ENCODE measurements at places on chromosomes 3 and 15.

GRCh38 chr3:146468671-146469149 is 651 bp downstream of the PLSCR2 start:
- DNase-seq, result peak; percentile 7

GRCh38 chr3:17964108-17964507 is 221.7 kb upstream of the TBC1D5 start:
- no peak for DNase-seq

DNA sequence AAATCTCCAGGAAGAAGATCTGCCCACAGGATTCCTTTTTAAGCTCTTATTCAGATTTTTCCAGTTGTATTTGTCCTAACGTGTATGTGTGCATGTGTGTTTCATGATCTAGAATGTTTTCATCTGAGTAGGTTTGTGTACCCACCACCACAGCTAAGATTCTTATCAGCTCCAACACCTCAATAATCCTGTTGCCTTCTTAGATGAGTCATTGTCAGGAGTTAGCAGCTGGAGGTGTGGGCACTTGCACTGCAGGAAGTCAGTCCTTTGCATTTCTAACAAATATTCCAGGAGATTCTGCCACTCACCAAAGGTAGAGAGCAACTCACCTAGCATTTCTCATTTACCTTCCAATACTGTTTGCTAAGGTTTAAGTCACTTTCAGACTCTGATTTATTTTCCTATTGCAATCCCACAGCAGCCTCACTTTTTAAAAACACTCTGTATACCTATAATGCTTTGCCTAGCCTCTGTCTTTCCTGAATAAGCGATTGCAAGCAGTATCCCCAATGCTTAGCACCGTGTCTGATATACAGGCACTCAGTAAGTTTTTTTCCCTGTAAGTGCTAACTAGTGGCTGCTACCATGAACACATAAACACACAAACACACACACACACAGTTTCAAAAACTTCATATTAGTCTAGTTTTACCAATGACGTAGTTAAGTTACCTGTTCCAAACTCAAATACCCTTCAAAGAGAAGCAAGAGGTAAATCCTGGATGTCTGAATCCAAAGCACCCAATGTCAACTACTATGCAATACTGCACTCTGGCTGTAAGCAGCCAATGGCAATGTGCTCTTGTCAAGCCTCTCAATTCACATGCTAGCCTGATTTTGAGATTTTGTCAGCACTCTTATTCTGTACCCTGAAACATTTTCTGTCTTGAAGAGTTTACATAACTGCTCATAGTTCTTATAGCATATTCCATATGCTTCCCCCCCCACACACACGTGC is 713.5 kb upstream of the LMCD1 start:
- no peak for DNase-seq

DNA sequence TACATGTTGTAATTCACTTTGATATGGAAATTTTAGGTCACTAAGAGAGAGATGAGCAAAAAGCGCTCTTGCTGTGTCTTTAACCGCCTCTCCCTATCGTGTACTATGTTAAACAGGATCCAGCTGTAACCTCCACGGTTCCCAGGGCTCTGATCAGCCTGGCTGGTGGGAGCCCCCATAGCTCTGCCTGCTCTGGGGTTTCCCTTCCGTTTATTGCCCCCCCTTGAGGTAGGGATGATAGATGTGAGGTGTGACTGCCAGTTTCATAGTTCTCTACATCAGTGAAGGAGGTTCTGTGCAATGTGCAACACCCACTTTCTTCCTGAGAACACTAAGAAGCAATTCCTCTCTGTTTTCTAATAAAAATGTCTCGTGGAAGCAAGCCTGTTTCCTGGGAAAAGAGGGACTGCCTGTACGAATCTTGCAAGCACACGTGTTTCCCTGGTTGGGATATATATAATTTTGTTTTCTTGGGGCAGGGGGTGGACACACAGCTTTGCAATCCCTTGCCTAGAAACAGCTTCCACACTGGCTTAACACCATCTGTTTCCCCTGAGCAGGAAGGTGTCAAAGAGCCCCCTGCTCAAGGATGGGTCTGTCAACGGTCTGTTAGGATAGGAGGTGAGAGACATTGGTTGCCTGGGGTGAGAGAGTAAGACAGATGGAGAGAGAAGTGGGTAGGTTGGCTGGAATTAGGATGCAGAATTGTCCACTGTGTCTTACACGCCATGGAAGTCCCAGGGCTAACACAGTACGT is 23.8 kb downstream of the CORO2B start:
- no peak for DNase-seq

- no peak for DNase-seq
Observed at GRCh38 chr3:120435621-120436020, 15.2 kb downstream of the FSTL1 start.

- DNase-seq, result no peak
Observed at GRCh38 chr3:171286580-171287249, 173.5 kb downstream of the TNIK start.

DNA sequence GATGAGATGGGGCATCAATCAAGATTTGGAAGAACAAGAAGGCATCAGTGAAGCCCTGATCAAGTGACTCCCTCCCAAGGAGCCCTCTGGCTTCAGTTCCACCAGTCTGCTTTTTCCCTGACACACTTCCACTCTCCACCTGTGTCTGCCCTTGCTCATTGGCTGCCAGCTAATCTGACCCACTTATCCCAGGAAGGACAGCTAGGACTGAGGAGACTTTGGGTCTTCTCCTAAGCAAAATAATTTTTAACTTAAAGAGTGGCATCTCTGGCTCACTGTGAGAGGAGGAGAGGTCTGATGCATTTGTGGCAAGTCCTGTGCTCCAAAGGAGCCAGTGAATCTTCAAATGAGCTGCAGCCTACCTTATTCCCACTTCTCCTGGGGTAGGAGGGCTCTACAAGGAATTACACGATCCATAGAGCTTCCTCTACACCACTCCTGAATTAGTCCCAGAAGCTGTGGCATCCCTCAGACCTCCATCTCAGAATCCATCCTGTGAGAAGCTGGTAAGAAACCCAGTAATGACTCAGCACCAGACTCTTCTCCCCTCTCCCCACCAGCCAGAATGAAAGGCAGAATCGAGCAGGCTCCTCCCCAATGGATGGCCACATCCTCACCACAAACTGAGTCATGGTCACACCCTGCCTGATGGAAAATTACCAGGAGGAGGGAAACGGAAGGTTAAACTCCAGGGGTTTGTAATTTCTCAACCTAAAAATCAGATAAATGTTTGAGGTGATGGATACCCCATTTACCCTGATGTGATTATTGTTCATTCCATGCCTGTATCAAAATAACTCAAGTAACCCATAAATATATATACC is 6.3 kb upstream of the PKM start:
- DNase-seq, result no peak

- no peak for DNase-seq
Observed at GRCh38 chr3:178304758-178305467, 231.3 kb upstream of the KCNMB2 start.

GRCh38 chr15:61232266-61232665 is 3.2 kb upstream of the RORA start:
- DNase-seq, result no peak

- no peak for DNase-seq
Observed at GRCh38 chr15:33066584-33066983, 127.9 kb downstream of the FMN1 start.

- no peak for DNase-seq
Observed at GRCh38 chr3:29577250-29577649, 296.4 kb downstream of the RBMS3 start.

DNA sequence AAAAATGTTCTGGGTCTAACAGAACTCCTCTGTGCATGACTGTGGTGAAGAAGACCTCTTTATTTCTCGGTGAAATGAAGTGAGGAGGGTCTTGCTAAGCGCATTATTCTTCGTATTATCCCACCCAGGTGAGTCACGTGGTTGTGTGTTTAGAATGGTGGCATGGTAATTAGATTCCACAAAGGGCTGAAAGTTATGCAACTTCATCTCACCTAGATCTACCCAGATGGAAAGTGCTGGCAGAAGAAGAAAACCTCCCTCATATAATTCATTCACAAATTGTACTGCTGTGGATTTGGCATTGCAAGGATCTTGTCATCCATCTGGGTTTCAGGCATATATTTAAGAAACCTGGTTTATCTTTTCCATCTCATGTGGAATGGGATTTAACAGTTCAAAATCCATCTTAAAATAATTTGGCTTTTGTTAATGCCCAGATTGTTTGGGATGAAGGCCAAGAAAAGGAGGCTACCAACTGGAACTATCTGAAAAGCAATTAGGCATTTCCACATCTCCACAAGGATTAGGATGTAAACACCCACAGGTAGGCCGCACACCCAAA is 175.3 kb downstream of the PLCL2 start:
- no peak for DNase-seq

- no peak for DNase-seq
Observed at GRCh38 chr3:60323651-60324050, 927.6 kb downstream of the FHIT start.

DNA sequence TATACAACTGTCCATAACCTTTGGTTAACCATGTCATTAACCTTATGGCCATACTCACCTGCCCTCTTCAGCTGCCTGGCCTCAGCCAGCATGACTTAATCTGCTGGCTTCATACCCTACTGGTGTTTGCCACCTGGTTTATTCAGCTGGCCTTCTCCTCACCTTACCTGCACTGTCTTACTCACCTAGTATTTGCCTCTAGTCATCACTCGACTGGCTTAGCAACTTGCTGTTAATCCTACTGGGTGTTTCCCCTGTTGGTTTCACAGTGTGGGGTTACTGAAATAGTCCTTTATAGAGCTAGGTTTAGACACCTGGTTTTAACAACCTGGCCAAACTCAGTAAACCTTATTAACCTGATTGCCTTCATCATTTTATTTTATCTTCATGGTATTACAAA is 96.4 kb downstream of the IL12A start:
- no peak for DNase-seq

DNA sequence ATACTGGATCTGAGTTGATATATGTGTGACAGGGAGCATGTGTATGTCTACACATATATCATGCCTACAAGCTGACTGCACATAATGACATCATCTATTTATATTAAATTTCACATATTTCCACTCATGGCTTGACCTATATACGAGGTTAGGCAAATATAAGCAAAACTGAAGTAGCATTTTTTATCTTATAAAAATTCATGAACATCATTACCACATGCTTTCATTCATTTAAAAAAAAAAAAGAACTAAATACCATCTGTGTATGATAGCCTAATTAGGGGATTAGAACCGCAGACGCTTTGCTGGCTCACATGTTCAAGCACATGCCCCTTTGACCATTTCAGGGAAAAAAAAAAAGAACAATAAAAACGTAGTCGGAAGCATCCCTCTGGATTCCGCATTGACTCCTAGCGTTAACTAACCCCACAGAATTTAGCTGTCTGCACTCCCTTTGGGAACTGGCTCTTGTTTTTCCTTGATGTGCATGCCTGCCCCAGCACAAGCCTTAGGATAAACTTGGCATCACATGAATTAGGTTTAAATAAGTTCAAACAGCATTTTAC is 888.4 kb downstream of the ROBO1 start:
- no peak for DNase-seq

DNA sequence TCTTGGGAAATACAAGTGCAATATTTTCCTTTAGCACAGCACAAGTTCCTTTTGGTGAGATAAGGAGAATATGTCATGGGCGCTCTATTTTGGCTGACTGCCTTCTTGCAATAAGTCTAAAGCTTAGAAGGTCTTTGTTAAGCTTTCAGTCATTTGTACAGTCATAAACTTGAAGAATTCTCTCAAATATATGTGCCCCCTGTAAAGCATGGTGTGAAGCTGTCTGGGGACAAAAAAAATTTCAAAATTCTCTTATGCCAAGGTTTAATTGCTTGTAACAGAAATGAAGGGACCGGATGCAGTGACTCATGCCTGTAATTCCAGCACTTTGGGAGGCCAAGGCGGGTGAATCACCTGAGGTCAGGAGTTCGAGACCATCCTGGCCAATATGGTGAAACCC is 21.7 kb upstream of the ARID3B start:
- DNase-seq, result no peak

DNA sequence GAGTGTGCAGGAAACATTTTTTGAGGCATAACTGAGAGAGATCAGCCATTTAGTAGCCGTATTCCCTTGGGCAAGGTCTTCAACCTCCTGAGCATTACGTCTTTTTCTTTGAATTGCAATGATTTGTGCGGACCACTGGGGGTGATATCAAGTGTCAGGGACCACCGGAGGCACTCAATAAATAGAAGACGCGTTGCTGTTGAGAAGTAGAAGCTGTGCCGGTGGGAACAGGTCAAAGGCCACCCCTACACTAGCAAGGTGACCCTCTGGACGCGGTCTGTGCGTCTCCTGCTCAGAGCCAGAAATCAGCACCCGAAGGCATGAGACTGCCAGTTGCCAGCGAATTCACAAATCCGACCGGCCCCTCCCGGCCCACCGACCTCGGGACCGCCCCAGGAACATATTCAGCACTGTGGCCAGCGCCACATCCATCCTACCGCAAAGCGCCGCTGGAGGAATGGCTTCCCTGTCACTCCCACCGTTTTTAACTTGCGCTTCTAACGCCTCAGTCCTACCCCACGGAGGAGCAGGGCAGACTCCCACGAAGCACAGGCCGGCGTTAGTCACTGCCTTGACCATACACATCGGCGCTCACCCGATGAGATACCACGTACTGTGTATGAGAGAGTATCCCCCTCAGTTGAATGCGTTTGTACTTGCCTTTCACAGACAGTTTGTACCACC is 1.4 kb upstream of the GHSR start:
- DNase-seq, result peak; percentile 34

DNA sequence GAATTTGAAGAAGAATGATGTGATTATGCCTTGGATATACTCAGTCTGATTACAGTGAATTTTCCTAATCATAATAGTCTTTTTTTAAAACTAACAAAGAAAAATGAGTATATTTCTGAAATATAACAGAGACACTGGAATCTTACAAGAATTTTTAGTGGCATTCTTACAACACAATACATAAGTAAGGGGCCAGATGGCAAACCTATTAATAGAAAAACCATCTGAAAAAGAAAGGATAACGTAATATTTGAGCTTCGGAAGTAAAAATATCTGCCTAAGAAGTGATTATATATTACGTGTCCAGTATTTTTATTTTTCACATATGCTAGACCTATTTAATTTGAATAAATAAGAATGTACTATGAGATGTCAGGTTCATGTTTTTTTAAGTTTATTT is 452.8 kb downstream of the NAALADL2 start:
- no peak for DNase-seq

DNA sequence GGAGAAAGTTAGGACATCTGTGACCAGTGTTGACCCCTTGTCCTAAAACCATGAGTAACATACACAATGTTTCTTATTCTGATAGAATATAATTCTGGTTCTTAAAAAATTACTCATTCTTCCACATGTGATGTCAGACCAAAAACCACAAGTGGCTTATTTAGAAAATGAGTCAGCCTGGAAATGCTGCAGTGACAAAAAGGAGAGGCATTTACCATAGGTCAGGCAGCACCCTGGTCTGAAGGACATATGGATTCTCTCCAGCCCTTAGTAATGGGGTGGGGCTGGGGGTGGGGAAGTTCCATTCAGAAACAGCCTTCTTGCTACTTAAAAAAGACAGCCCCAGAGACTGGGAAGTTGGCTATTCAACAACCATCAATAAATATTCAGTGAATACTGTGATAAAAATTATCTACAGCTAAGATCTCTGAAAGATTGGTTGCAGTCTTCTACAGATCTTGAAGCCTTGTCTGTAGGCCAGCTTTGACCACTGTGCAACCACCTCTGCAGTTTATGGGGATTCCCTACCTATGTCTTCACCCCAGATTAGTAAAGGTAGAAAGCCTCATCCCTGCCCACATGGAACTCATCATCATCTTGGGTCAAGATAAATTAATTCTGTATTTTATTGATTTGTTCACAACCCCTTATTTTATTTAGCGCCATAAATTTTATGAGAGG is 34.9 kb upstream of the TIMP4 start:
- no peak for DNase-seq

GRCh38 chr3:5278666-5279065 is 91.2 kb downstream of the EDEM1 start:
- DNase-seq, result no peak

- peak; percentile 61 for DNase-seq
Observed at GRCh38 chr15:60326824-60327654, 70.7 kb downstream of the ANXA2 start.
